T-helper 9 cell (primary cell): ENCODE measurements at places on chromosomes 4 and X.
A peak's percentile ranks its signal among the peaks of the same experiment; 100 is the strongest.

DNA sequence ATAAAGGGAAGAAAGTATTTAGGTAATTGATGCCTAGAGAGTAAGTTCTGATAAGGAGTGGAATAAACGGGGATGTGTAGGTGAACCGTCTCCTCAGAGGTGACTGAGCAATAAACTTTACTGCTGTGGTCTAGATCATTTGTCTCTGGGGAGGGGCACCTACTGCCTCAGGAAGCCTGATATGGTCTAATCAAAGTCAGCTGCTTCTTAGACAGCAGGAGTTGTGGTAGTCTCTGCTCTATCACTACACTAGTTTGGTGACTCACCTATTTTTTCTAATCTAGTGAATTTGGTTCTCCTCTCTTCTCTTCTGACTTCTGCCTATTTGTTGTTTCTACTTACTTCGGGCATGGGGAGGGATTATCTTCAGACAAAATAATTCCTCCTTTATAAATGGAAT is 95.1 kb upstream of the STIM2 start:
- no peak for DNase-seq

DNA sequence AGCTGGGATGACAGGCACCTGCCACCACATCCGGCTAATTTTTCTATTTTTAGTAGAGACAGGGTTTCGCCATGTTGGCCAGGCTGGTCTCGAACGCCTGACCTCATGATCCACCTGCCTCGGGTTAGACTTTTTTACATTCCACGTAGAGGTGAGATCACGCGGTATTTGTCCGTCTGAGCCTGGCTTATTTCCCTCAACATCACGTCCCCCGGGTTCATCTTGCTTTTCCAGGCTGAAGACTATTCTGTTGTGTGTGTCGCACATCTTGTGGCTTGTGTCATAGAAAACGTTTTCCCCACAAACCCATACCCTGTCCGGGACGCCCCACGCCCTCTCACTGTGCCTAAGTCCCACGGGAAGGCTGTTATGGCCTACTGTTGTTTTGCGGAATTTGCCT is 185.3 kb downstream of the CRLF2 start:
- no peak for DNase-seq

DNA sequence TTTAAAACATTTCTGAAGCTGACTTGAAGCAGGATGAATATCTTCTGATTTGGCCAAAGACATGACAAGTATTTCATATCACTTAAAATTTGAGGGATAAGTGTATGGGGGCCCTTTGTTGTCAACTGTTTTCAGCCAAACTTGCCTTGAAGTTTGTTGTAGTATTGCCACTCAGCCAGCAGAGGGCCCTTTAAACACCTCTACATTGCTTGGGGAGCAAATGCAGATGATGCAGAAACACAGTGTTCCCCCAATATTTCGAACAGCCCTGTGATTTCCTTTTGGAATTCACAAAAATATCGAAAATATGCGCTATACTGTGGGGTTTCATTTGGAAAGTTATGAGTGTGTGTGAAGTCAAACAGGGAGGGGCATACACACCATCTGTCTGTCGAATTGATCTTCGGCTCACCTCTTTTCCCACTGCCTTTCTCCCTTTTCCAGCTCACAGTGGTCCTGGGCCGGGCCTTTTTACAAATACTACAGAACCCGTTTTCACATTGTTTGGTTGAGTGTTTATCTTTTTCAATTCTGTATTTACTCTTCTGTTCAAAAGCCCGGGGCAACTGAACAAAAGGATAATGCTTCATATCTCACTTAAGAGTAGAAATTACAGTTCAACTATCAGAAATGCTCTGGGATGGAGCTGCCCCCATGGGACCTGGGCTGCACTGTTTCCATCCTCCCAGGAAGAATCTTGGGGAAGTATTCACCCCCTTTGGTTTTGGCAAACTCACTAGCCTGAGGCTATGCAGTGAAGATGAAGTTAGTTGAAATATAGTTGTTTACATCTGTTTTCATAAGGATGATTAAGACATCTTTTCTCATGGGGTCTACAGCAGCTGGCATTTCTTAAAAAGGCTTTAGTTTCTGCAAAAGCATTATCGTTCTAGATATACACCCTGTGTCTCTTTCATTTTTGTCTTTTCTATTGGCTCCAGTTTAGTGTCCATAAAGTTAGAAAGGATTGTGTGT is 137.6 kb downstream of the EGF start:
- DNase-seq, result peak; percentile 25

GRCh38 chr4:71664366-71664765 is 119.5 kb downstream of the GC start:
- DNase-seq, result no peak

DNA sequence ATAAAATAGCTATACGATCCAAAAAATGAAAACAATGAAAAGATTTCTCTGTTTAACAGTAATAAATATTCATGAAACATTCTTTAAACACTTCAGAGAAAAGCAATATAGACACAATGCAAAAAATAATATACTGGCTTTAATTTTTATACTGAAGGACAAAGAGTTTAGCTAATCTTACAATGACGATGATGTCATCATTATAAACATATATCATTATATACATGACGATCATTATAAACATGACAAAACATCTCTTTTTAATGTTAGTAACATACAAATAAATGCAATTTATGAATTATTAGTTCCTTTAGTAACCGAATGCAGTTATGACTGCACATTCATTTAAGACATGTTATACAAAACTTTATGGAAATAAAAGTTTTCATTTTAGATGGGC is 1434.6 kb downstream of the PCDH18 start:
- no peak for DNase-seq

- no peak for DNase-seq
Observed at GRCh38 chr4:82661181-82661992, 99.6 kb upstream of the TMEM150C start.
